ENCODE measurements at places on chromosomes 1 and 21. TPM values are rescaled to one million over a fixed set of nuclear protein-coding genes. Genes with fewer than 3 reads are reported as not detected.

GRCh38 chr1:53048960-53049573 lies 12.9 kb upstream of the PODN start:
- DNase-seq, result no peak

- peak; percentile 99 for DNase-seq
Observed at GRCh38 chr1:9539165-9539828, at the start of gene SLC25A33. SLC25A33 (plus strand) TSS chr1:9539465; CDS start chr1:9539692, 227 bp downstream.

DNA sequence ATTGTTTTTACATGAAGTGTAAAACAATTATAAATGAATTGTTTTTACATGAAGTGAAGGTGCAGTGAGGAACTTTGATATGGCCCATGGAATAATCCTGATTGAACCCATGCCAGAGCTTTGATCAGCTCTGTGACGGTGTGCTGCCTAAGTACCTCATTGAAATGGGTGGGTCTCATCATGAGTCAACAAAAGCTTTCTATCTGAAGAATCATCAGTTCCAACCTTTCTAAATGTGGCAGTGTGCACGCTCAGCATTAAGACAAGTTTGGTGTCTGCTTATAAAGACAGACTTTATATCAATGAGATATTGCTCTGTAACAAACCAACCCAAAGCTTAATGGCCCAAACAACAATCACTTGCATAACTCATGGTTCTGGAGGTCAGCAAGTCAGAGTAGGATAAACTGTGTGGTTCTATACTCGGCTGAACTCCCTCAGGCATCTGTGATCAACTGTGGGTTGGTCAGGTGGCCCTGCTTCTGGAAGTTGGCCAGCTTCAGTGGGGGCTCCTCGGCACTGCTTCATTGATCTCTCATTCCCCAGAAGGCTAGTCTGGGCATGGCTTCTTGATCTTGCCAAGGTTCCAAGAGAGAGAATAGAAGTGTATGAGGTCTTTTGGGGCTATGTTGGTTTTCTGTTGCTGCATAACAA lies 258.0 kb downstream of the LTN1 start:
- DNase-seq, result no peak

- DNase-seq, result no peak
Observed at GRCh38 chr1:4079815-4080214, 179.7 kb upstream of the C1orf174 start.

DNA sequence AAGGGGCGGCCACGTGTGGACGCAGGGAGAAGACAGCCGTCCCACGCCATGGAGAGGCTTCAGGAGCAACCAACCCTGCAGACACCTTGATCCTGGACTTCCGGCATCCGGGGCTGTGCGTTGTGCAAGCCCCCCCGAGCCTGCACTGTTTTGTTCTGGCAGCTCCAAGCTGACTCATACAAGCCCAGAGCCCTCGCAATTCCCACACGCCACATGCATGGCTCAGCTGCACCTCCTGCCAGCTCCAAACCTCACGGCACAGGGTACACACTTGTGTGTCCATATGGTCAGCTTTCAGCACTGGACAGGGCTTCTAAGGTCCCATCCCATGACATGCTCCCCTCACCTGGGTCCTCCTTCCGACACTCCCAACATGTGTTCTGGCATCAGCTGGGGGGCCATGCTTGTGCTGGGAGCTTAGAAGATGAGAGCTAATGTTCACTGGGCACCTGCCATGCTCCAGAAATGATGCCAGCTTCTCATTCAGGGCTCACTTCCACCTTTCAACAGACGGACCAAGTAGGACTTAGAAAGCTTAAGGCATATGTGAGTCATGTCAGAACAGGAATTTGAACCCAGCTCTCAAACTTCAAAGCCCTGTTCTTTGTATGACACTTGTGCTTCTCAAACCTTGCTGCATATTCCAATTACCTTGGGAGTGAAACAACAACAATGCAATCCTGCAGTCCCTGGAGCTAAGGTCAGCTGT lies 137.3 kb downstream of the PGBD5 start:
- DNase-seq, result peak; percentile 33

DNA sequence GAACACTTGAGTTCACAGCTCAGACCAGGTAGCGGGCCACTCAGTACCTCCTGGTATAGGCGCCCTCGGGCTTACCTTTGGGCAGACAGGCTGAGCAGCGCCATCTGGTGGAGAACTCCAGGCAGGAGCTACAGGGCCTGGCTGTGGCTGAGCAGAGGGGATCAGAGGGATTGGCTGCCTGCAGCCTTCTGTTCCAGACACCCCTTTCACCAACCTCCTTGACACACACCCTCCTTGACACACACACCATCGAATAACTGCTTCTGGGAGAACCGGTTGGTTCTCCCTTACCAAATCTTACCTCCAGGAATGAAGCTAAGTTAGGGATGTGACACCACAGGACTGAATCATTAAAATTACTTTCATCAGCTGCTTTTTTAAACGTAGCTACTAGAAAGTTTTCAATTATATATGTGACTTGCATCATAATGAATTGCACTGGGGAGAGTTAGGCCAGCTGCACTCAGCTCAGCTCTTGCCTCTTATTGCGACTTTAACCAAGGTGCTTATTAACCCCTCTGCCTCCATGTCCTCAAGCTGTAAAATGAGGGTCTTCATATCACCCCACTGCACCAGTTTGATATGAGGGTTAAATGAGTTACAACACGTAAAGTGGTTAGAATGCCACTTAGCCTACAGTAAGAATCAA lies 6.6 kb downstream of the LIN28A start:
- DNase-seq, result peak; percentile 78

Gene RXFP4
- polyA plus RNA-seq, result not detected

Gene KCNJ15
- 0.27 TPM for polyA plus RNA-seq

Gene PRDM2
- polyA plus RNA-seq, result 32.5 TPM

Gene C1QTNF12
- polyA plus RNA-seq, result not detected
